ENCODE measurements at places on chromosomes 5 and 9. TPM values are rescaled to one million over a fixed set of nuclear protein-coding genes. Genes with fewer than 3 reads are reported as not detected.

DNA sequence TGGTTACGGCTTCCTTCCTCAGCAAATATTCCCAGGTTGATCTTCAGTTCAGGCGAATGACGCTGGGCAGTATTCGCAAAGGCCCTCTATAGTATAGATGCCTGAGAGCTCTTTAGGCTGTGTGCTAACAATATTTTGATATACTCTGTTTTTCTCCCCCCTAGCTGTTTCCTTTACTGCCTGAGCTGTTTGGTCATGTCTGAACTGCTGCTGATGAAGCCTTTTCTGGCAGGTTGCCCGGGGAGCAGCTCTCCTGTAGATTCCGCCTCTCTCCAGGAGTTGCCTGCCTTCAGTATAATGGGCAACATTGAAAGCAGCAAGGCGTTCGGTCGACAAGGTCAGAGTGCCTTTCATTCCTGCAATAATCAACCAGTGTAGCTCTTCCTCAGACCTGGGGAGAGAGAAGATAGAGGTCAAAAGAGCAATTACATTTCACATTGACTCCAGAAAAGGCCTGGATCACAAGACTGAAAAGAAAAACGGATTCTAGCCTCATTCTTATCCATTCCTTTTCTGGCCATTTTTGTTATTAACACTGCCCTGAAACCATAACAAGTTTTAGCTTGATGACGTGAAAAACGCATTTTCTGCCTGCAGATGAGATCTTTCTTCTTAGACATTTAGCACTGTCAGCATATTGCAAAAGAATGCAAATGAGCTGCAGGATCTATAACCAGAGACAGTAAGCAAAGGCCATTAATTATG, 60.1 kb upstream of the ZNF608 start:
- DNase-seq: peak; percentile 66

DNA sequence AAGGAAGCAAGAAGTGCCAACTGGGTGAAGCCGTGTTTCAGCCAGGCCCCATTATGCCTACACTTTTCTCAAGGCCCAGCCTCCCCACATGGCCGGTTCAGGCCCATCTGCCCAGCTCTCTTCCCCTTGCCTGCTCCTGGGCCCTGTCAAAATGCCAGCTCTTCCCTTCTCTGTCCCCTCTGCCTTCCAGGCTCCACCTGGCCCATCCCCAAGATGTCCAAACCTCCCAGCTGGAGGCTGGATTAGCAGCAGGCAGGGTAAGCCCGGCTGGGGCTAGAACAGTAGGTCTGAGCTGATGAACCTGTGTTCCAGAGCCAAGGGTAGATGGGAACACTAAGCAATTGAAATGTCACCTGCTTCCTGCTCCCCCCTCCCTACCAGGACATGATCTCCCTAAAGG, 64.1 kb upstream of the HSPA9 start:
- DNase-seq: no peak

DNA sequence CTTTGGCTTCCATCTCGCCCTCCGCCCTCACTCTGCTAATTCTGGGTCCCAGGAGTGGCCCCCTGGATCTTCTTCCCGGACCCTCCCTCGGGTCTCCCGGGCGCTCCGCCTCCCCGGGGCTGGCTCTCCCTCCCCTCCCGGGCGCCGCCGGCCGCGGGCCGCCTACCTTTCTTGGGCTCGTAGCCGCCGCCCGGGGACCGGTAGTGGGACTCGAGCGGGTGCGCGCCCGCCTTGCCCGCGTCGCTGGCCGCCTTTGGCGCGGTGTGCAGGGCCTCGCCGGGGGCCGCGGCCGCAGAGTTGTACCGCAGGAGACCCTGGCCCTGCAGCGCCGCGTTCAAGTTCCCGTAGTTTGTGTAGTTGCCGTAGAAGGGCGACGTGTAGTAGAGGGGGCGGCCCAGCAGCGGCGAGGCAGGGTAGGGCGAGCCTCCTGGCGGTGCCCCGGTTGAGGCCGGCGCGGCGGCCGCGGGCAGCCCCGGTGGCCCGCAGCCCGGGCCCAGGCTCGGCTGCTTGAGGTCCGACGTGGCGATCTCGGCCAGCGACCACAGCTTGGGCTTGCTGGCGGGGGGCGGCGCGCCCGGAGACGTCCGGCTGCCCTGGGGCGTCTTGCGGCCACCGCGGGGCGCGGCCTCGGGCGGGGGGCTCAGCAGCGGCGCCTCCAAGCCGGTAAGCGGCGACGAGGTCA, 3.2 kb downstream of the IRX2 start:
- no peak for DNase-seq

DNA sequence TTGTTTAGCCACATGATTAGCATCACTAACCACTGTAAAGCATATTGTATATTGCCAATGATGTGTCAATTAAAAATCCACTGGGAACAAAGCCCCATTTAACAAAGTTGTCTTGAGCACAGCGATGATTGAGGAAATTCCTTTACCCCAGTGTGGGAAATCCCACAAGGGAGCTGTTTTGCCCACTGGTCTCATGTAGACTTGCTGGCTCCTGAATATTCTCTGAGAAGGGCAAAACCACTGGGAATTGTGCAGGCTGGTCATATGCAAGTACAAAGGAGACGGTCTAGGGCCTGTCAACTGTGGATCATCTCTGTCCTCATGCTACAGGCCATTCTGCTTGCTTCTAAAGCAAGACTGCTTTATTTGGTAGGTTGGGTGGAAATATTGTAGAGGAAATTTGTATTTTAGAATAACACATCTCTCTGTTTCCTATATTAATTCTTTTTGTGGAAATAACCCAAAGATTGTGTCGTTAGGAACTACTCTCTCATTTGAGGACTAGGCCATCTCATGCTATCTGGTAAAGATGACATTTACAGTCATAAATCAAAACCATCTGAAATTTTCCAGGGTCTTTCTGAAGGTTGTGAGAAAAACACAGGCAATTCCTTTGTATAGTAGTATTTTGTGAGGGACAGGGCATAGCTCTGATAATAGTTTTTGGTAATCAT, 60.2 kb downstream of the PARP8 start:
- no peak for DNase-seq

DNA sequence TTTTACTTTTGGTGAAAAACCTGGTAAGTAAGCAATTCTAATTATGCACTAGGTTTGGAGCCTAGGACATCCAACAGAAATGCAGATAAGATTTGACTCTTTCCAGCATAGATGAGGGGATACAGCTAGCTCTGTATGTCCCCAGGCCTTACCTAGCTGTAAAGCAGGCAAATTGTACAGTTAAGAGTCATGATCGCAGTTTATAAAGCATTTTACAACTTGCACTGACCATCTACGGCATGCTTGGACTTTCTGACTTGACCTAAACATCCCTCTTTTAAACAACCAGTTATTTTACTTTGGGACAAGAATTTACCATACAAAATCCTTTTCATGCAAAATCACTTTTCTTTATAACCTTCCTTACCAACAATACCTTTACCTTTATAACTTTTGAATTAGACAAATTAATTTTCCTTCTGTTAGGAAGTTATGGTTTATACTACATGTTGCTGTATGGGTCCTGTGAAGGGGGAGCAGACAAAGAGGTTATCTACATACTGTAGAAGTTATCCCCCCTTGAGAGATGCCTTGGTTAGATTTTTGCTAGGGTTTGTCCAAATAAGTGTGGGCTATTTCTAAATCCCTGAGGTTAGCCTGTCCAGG, 36.8 kb downstream of the FGD3 start:
- DNase-seq: no peak

The KIF20A gene
- 25.4 TPM for polyA plus RNA-seq

Data from AG04450 (cell line).